ENCODE measurements at places on chromosomes 7 and 10. TPM values are rescaled to one million over a fixed set of nuclear protein-coding genes. Genes with fewer than 3 reads are reported as not detected.

IRF5 gene
- total RNA-seq: 17.3 TPM

DNA sequence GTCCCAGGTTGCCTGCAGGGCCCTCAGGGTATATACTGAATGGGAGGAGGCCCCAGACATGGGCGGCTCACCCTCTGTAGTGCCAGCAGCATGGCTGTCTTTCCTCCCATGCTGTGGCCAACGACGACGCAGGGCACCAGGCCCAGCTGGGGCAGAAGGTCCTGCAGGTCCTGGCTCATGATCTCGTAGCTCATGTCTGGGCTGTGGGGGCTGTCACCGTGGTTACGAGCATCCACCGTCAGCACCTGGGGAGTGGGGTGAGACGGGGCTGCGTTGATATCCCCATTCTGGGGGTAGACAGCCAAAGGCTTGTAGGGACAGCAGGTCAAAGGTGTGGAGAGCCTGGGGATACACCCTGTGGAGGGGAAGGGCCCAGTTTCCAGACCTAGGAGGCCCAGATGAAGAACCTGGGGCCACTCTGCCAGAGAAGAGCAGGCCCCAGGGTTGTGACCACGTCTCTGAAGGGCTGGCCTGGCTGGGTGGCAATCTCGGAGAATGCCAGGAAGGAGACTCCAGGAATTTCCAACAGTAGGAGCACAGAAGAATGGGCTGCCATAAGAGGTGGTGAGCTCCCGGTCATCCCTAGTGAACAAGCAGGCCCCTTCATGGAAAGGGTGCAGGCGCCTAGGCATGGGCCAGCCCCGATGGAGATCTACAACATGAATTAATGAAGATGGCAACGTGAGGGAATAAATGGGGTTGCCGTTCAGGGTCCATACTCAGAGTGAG, 947 bp downstream of the ABHD11 start:
- DNase-seq: no peak

- no peak for DNase-seq
Measured at GRCh38 chr7:47452715-47453092, 129.2 kb downstream of the TNS3 start.

GRCh38 chr10:6501931-6502330, 78.1 kb downstream of the PRKCQ start:
- DNase-seq: no peak

GRCh38 chr7:100893910-100894721, 1.6 kb downstream of the ACHE start:
- DNase-seq: no peak

DNA sequence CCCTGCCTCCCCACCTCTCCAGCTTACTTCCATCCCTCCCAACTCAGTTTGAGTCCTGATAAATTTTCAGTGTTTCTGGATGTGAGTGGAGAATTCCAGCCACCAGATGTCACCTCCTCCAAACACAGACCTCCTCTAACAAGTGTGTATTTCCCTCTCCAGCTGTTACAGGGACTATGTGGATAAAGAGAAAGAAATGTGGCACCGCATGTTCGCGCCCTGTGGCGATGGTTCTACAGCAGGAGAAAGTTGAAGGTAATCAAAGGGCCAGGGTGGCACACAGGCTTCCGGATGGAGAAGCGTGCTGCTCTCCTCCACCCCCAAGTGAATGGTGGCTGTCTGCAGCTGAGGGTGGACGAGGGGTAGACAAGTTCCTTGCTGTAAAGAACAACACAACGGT, 14.7 kb downstream of the FKBP6 start:
- DNase-seq: no peak

All from mesenteric fat pad (tissue), 1 donor.